Epithelial cell of proximal tubule (primary cell): ENCODE measurements at places on chromosomes 3 and 15. TPM values are rescaled to one million over a fixed set of nuclear protein-coding genes. Genes with fewer than 3 reads are reported as not detected.

GRCh38 chr3:143339451-143339850 lies 219.9 kb downstream of the CHST2 start:
- DNase-seq, result no peak

- DNase-seq, result peak; percentile 98
These were observed 45.5 kb downstream of the PHLDB2 start for GRCh38 chr3:111904376-111905241.

- DNase-seq, result no peak
These were observed 8.6 kb downstream of the PODXL2 start for GRCh38 chr3:127637546-127637945.

DNA sequence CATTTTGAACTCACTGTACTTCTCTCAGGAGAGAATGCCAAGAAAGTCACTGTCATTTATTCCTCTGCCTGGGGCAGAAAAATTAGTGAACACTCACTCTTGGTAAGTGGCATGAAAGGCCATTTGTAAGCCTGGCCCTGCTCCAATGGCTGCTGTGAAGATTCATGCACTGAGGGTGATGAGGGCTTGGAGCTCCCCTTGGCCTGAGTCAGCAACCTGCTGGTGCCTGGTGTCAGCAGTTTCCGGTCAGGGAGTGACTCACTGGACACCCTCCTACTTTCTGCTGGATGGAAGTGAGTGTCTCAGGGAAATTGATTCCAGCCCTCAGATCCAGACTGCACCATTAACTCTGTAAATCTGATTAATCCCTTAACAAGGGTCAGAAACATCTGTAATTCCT lies 37.6 kb downstream of the TRA2B start:
- DNase-seq, result peak; percentile 85

GRCh38 chr3:73459711-73460110 lies 165.0 kb downstream of the PDZRN3 start:
- DNase-seq, result no peak

GRCh38 chr3:150090006-150090405 lies 119.3 kb upstream of the PFN2 start:
- DNase-seq, result no peak

GRCh38 chr3:174441588-174442301 lies 417.4 kb upstream of the NAALADL2 start:
- peak; percentile 15 for DNase-seq

DNA sequence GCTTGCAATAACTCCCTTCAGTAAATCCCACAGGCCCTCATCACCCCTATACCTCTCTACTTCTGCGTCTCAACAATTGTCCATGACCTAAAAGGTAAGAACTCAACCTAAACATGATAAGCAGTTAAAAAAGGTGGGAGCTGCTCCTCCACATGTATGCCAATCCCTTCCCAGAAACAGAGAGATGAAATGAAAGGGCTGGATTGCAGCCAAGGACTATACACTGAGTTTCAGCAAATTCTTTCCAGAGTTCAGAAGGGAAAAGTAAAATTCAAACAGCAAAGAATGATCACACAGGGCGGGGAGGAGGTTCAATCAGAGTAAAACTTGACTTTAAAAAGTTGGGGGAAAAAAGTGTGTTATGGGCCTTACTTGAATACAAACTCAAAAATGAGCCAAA lies 27.5 kb downstream of the PLOD2 start:
- no peak for DNase-seq

GRCh38 chr3:112315791-112316190 lies 17.2 kb upstream of the CD200 start:
- no peak for DNase-seq

DNA sequence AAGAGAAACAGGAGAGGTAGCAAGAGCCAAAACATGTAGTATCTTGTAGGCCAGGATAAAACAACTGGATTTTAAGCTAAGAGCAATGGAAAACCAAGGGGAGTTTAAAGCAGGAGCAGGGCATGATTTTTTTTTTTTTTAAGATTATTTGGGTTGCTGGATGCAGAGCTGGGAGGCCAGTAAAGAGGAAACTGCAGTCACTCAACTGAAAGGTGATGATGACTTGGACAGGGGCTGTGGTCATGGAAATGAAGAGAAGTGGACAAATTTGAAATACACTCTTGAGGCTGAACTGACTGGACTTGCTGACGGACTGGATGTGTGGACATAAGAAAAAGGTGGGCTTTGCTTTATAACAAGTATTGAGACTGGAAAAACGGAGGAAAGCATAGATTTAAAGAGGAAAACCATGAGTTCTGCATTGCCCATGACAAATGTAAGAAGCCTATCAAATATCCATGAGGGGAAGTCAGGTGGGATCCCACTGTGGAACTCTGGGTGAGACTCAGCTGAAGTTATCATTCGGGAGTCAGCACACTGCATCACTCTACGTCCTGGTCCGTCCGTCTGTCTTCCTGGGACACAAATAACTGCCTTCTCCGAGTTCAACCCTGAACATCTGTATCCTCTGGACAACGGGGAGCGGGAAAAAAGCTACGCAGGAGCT lies 688 bp downstream of the XPC start:
- DNase-seq, result no peak

GRCh38 chr3:32381922-32382321 lies 9.7 kb upstream of the CMTM7 start:
- no peak for DNase-seq

GRCh38 chr15:50890751-50891150 lies 17.7 kb upstream of the AP4E1 start:
- DNase-seq, result no peak

GRCh38 chr15:71746719-71747118 lies 63.6 kb upstream of the NR2E3 start:
- DNase-seq, result no peak

- DNase-seq, result no peak
These were observed 138.5 kb downstream of the CHSY1 start for GRCh38 chr15:101113114-101114005.

DNA sequence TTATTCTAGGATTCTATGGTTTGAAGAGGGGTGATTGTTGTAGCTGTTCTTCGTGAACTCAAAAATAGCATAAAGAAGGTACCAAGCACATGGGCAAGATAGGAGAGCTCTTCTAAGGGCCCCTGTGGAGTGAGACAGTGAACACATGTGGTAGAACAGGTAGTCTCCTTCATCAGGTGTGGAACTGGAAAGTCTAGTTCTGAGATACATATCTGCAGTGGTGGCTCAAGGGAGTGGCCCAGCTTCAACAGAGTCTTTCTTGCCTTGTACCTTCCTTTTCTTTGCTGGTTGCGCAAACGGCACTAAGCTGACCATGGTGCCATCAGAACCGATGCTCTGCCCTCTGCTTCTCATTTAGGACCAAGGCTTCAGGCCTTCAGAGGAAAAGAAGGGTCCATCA lies 65.2 kb downstream of the CERS3 start:
- no peak for DNase-seq

- DNase-seq, result no peak
These were observed 83.9 kb downstream of the CD47 start for GRCh38 chr3:108006881-108007331.

DNA sequence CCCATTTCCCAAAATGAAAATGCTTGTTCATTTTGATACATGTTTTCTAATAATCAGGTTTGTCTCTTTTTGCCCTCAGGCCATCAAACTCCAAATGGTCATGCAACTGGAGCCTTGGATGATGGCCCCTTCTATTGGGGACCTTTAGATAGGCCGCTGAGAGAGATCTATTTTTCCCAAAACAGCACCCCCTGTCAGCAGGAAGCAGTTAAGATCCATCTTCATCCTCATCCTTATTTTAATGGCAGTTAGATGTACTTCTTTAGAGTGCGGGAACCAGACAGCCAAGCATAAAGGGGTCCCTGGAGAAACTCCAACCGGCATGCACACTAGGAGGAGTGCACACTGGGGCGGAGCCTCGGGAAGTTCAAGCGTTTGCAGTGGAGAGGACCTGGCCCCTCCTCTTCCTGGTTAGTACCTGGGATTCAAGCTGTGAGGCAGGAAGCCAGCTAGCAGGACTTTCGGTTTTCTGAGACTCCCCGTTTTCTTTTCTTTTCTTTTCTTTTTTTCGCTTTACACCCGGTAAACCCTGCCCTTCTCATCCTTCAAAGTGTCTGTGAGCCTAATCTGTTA lies 31.9 kb upstream of the STRIT1 start:
- DNase-seq, result no peak

GRCh38 chr15:75763137-75763611 lies 50.5 kb upstream of the CSPG4 start:
- no peak for DNase-seq

GRCh38 chr3:175155172-175155571 lies 296.0 kb downstream of the NAALADL2 start:
- no peak for DNase-seq

DNA sequence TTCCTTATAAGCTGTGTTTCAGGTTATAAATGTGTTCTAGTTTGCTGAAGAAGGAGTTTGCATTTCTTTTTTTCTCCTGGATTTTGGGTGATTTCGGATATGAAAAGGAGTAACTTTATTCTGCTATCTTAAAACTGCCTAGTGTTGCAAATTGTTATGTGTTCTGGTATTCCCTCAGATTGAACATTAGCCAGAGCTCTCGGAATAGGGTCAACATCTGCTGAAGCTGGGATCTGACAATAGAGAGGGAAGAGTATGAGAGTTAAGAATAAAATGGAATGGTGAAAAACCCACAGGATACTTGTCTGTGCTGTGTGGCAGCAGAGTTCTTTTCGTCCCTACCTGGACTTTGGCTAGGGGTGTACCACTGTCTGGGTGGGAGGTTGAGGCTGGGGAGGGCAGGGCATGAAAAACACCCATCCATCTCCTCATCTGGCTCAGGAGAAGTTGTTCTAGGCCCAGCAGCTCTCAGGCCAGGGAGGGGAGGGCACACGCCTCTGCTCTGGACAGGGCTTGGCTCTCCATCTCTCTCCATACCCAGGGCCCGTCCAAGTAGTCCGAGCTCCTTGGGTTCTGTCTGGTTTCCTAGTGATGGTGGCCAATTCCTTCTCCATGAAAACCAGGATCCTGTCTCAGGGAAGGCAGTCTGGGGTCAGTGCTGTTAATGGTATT lies 13.2 kb downstream of the SPSB4 start:
- DNase-seq, result no peak

DNA sequence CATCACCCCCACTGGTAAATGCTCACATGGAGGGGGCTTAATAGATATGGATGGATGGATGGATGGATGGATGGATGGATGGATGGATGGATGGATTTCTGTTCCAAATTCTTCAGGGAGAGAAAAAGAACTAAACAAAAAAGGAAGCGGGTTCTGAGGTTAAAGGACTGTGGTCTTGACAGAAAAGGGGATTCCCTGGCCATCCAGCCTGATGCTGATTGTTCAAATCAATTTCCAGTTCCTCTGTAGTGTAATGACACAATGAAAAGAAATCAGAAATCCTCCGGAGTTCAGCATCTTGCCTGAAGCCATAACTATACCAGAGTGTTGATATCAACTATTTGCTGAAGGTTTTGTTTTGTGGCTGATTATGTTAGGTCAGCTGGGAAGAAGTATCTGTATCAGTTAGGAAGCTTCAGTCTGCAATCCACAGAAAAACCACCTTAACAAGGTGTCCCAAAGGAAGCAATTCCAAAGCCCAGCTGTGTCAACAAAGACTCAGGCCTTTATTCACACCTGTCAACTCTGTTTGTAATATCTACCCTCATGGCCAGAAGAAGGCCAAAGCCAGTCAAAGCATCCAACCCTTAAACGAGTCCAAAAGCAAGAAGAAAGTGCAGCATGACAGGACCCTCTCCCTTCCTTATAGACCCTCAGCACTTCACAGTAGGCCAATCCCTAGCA lies 24.5 kb upstream of the RASA2 start:
- DNase-seq, result no peak

- DNase-seq, result no peak
These were observed 265.4 kb downstream of the CGGBP1 start for GRCh38 chr3:87793337-87793877.

- DNase-seq, result no peak
These were observed 110.9 kb downstream of the GABRG3 start for GRCh38 chr15:27081676-27082418.

GRCh38 chr3:179299999-179300613 lies 22.7 kb upstream of the ZNF639 start:
- DNase-seq, result no peak

DNA sequence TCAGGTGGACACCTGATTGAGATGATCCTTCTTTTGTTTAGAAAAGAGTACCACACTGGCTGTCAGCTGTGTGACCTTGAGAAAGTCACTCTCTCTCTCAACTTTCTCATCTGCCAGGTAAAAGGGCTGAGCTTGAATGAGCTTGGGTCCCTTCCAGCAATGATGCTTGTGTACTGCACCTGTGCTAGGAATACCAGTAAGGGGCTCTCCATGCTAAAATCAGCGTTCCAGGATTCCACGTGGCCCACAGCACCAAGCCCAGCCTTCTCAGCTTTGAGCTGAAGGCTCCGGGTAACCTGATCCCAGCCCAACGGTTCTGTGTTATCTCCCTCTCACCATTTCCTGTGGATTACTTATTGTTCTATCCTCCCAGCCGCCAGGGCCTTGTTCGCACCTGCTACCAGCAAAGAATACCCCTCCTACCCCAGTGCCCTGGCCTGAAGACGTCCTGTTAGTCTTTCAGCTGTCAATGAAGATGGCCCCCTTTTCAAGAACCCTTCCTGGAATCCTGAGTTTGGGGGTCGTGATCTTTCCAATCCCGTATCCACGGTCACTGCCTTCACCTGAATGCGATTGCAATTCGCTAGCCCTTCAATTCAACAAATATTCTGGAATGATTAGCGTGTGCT lies 54.2 kb upstream of the CGNL1 start:
- no peak for DNase-seq

DNA sequence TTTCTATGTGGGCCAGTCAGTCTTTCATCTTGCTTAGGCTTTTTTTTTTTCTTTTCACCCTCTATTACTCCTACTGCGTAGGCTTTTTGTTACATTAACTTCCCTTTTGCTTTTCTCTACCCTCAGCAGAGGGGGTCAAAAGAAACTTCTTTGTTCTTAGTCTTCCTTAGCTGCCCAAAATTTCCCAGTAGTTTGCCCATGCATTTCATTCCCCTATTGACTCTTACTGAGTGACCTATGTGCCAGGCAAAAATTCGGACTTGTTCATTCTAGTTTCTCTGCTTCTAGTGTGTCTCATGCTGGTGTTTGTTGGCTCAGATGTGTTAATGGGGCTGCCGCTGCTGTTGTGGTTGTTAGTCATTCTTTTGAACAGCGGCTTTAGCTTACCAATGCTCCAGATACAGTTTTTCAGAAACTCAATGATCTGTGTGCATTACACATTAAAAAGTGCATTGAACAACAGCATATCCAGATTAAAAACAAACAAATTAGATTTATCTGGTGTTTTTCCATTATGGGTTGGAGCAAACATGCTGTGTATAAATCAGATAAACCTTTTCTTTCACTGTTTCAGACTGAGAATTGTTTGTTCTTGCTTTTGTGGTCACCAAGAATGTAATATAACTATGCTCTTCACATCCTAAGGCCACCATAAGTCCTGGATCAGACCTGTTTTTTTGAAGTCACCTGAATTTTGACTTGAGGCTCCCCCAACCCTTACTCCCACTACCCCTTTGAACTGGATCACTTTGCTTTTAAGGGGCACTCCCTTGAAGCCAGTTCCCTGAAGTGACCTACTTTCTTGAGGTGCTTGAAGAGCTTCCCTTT lies 43.1 kb downstream of the PDE8A start:
- DNase-seq, result peak; percentile 66

- no peak for DNase-seq
These were observed 1.7 kb downstream of the MRAS start for GRCh38 chr3:138349926-138350665.

C3orf62 gene
- 0.51 and 0.92 TPM in 2 replicates for total RNA-seq

SCAMP2 gene
- 39.3 and 58.9 TPM in 2 replicates for total RNA-seq

SHF gene
- 0.80 and 1.1 TPM in 2 replicates for total RNA-seq

TERC gene
- 196 and 307 TPM in 2 replicates for total RNA-seq

PRICKLE2 gene
- total RNA-seq, result 2.5 and 5.1 TPM in 2 replicates

XIRP1 gene
- total RNA-seq, result 0.12 TPM in 1 of 2 replicates, not detected in the other

STRA6 gene
- 1.9 and 3.9 TPM in 2 replicates for total RNA-seq
